ENCODE measurements at places on chromosomes 1 and 21.
A peak's percentile ranks its signal among the peaks of the same experiment; 100 is the strongest.

DNA sequence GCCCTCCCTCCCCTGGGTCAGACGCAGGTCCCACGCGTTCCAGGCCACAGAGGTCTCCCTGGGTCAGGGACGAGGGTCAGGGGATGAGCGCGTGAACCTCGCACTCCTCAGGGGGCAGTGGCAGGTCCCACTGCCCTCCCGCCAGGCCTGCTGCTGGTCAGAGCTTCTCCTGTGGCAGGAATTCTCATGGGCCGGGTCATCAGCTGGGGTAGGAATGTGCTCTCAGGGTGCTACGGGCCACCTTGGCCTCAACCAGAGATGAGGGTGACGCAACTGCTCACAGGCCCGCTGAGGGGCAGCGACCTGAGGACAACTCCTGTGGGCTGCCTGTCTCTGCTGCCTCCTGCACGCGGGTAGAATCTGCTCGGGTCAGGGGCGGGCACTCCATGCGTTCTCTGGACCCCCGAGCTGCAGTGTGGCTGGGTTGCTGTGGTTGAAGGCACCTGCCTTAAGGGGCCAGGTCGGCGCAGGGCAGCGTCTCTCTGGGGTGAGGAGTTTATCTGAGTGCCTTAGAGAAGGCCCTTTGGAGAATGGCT lies 128.8 kb downstream of the PRDM16 start:
- DNase-seq, result no peak

DNA sequence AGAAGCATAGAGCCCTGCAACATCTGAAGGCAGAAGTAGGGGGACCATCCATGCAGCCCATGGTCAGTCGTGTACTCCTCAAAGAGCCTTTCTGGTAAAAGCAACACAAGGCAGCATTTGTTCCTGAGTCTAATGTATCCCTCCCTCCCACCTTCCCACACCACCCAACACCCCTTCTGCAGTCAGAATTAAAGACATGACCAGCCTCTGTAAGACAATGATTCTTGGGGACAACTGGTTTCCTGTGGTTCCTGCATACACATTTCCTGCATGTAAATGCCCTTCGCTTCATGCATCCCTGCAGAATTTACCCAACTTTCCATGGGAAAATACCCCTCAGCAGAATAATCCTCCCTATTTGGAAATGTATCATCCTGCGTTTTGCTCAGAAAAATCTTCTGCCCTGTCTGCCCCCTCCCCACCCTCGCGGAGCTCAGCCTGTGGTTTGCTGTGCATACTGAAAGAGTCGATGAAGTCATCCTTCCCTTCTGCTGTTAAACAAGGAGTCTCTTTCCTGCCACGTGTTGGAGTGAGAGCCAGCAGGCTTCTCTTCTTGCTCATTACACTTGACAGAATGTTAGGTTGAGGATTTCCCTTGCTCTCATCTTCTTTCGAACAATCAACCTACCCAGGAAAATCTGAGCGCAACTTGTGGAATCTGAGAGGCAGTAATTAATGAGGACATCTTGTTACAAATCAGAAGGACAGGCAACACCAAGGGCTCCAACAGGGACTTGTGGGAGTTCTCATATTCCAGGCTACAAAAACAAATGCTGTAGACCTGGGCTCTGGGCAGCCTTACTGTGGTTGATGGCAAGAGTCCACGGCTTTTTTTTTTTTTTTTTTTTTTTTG lies 4.7 kb downstream of the TNN start:
- DNase-seq, result peak; percentile 25

GRCh38 chr1:112508278-112509004 lies at the start of gene WNT2B:
Gene WNT2B (plus strand): TSS chr1:112508965. CDS start chr1:112509263, 298 bp downstream.
- peak; percentile 58 for DNase-seq

GRCh38 chr1:19029191-19030085 lies 73.0 kb upstream of the IFFO2 start:
- DNase-seq, result peak; percentile 5

DNA sequence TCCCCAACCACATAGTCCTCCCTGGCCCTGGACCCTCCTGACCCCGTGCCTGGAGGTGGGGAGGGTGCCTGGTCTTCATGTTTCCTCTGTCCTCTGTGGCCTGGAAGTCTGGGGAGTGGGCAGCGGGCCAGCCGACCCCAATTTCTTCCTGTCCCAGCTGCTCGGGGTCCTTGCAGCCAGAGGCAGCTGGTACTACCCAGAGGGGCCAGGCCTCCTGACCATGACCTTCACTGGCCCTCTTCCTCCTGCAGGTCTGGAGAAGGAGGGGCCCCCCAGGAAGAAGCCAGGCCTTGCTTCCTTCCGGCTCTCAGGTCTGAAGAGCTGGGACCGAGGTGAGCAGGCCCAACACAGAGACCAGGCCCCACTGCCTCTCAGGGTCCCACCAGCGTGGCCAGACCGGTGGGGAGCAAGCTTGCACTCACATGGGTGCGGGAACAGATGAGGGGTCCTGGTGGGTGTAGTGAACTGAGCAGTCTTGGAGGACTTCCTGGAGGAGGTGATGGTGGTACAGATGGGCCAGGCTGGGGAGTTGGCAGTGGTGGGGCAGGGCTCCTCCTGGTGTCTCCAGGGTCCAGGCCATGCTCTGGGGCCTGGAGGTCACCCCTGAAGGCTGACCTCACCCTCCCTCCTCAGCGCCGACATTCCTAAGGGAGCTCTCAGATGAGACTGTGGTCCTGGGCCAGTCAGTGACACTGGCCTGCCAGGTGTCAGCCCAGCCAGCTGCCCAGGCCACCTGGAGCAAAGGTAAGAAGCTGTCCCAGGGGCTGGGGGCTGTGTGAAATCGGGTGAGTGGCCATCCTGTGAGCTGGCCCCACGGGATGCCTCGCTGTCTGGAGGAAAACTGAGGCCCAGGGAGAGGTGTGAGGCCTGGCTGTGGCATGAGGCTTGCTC lies 32.7 kb downstream of the TRIM11 start:
- no peak for DNase-seq

Data from NCI-H1417 (cell line).